GDM1 (cell line): ENCODE measurements at places on chromosomes 5 and 9.

DNA sequence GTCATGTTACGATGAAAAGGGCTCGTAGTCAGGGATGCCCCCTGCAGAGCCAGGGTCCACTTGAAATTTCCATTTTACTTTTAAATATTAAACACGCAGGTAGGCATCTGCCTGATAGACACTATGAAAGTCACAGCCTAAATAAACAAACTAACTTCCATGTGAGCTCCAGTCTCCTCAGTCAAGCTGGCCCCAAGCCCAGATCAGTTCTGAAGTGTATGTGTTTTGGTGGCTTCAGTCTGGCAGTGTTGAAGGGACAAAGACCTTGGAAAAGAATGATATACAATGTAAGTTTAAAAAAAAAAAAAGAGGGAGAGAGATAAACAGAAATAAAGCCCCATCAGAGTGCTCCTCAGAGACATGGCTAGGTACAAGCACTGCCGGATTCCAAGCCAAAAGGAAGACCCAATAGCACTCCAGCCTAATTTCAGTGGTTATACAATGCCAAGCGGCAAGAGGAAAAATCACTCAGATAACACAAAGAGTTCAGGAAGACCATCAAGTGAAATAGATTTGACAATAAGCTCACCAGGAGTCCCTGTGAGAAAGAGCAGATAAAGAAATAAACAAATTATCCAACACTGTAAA, 181.0 kb downstream of the BNC2 start:
- DNase-seq = no peak

GRCh38 chr5:173329491-173330337, 1.5 kb upstream of the STC2 start:
- no peak for DNase-seq

GRCh38 chr9:124392871-124393460, 22.3 kb downstream of the PSMB7 start:
- no peak for DNase-seq

DNA sequence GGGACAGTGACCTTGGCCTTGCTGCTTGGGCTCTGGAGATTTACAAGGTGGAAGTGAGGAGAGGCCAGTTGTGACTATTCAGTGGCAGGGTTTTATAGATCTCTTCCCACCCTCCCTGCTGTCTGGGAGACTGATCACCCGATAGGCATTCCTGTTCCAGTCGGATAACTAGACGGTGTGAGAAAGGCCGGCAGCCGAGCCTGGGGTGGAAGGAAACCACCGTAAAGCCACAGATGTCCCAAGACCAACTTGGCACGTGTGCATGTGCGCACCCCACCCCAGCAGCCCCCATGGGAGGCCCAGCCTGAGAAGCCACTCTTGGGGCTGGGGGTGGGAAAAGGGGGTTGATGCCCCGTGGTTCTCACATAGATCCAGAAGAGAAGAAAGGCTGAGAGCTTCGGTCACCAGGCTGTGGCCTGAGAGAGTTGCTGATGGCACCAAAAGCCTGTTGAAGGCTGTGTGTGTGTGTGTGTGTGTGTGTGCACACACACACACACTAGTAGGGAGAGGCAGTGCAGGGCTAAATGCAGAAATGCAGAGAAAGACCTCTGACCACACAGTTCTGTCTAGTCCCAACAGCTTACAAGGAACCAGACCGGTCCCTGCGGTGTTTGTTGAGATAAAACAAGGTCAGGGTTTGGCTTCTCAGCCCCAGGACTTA, 225.8 kb downstream of the FANCC start:
- no peak for DNase-seq

GRCh38 chr9:38024036-38024681, 44.9 kb downstream of the SHB start:
- DNase-seq = no peak
